ENCODE measurements at places on chromosomes 1 and 21. TPM values are rescaled to one million over a fixed set of nuclear protein-coding genes. Genes with fewer than 3 reads are reported as not detected.
A peak's percentile ranks its signal among the peaks of the same experiment; 100 is the strongest.

DNA sequence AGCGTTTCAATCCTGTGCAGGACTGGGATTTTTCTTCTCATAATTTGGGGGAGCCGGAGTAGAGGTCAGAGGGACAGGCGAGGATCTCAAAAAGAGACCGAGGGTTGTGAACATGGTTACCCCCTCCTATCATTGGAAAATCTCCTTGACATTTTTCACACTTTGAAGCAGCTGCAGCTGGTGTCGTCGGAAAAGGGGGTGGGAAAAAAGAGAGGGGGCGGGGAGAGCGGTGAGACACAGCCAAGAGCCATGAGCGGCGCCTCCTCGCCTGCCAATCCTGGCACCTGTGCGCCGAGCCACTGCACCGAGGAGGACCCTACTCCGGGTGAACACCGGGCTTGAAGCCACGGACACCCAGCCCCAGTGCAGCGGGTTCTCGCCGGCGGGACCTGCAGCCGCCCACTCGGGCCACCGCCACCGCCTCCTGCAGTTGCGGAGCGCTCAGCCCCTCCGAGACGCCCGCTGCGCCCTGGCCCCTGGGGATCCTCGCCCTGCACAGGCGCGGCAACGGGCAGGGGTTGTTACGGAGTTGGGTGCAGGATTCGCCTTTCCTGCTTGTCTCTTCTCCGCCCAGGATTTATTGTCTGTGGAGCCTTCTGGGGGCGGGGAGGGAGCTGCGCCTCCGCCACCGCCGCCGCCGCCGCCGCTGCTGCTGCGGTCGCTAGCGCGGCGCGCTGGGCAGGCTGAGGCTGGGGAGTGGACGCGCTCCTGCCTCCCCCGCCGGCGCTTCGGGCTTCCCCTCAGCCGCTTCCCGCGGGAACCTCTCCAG, at the start of gene LRRC7:
Gene LRRC7 (plus strand): TSS at position 271 of the 769 bp plus-strand sequence. CDS start 718 bp downstream, outside the sequence.
- DNase-seq = peak; percentile 23

GRCh38 chr1:30864681-30865080, 43.9 kb downstream of the SDC3 start:
- DNase-seq = peak; percentile 25

GRCh38 chr1:171917331-171917730, 76.0 kb downstream of the DNM3 start:
- no peak for DNase-seq

DNA sequence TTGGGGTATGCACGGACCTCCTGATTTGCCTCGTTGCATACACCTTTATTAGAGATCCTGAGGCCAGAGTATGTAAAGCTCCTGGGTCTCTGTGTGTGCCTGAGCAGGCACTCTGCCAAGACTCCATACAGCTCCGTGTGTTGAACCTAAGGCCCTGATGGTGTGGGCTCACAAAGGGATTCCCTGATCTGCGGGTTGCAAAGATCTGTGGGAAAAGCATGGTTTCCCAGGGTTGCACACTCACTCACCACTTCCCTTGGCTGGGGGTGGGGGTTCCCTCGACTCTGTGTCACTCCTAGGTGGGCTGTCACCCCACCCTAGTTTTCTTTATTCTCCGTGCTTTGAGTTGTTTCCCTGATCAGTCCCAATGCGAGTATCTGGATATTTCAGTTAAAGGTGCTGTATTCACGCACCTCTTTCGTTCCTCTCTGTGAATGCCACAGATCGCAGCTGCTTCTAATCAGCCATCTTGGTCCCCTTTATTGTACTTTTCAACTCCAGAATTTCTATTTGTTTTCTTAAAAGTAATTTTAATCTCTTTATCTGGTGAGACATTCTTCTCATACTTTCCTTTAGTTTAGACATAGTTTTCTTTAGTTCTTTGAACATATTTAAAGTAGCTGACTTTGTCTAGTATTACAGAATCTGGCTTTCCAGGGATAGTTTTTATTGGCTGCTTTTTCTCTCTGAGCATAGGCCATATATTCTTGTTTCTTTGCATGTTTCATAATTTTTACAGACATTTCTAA, 39.0 kb upstream of the F3 start:
- DNase-seq = peak; percentile 54

- DNase-seq = no peak
These were observed 66.5 kb downstream of the PLPP3 start for GRCh38 chr1:56512724-56513494.

GRCh38 chr21:24658926-24659325, 948.4 kb downstream of the MRPL39 start:
- DNase-seq = no peak

- no peak for DNase-seq
These were observed 46.1 kb downstream of the CAMTA1 start for GRCh38 chr1:6831366-6831765.

DNA sequence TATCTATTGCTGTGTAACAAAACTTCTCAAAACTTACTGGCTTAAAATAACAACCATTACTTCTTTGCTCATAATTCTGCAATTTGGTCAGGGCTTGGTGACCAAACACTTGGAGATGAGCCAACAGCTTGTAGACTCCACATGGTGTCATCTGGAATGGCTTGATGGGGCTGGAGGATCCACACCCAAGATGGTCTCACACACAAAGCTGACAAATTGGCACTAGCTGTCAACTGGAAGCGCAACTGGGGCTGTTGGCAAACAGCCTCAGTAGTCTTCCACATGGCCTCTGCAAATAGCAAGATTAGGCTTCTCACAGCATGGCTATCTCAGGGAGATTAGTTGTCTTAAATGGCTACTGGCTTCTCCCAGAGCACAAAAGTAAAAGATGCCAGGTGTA, 27.1 kb upstream of the MTF2 start:
- no peak for DNase-seq

DNA sequence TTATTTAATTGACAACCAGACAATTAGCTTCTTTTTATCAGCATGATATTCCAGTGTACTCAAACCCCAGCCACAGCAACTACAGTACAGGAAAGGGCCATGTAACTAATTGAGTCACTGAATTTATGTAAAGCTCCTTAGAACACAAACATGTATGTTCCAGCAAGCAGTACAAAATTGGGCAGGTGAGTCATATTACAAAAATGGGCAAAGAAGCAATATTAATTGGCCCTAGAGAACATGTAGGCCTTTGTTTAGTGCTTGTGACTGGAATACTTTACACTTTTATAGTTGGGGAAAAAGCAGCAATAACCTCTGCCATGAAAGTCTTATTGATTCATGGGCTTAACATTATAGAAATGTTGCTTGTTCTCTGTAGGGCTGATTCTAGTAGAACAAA, 31.8 kb downstream of the CLEC20A start:
- peak; percentile 54 for DNase-seq

GRCh38 chr1:54542120-54542961, 5.7 kb upstream of the ACOT11 start:
- DNase-seq = peak; percentile 30

SPATA46 gene
- total RNA-seq = not detected

FMO2 gene
- total RNA-seq = 125 TPM

KCNJ9 gene
- under 0.01 TPM for total RNA-seq

OTUD7B gene
- total RNA-seq = 17.3 TPM

HLX gene
- total RNA-seq = 25.2 TPM

WNT2B gene
- 1.5 TPM for total RNA-seq

Data from fibroblast of lung (primary cell).